Renal pelvis (tissue), 12 donors: ENCODE measurements at places on chromosomes 5 and 9.

DNA sequence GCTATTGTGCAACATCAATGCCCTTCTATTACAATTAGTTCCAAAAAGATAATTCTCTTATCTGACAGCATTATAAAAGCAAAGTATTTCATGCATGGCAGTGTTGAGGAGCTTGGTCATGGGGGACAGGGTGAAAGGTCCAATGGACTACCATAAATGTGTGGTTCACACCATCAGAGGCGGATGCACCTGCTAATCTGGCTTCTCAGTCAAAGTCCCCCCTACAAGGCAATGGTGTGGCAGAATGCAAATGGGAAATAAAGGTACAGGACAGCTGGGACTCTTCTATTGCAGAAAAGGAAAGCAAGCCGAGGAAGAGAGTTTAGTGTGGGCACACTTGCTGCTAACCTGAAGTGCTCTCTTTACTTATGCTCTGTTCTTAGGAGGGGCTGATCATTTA, 369.1 kb downstream of the NDUFS4 start:
- DNase-seq, result no peak

- no peak for DNase-seq
Observed at GRCh38 chr5:171137768-171138525, 171.1 kb upstream of the TLX3 start.

DNA sequence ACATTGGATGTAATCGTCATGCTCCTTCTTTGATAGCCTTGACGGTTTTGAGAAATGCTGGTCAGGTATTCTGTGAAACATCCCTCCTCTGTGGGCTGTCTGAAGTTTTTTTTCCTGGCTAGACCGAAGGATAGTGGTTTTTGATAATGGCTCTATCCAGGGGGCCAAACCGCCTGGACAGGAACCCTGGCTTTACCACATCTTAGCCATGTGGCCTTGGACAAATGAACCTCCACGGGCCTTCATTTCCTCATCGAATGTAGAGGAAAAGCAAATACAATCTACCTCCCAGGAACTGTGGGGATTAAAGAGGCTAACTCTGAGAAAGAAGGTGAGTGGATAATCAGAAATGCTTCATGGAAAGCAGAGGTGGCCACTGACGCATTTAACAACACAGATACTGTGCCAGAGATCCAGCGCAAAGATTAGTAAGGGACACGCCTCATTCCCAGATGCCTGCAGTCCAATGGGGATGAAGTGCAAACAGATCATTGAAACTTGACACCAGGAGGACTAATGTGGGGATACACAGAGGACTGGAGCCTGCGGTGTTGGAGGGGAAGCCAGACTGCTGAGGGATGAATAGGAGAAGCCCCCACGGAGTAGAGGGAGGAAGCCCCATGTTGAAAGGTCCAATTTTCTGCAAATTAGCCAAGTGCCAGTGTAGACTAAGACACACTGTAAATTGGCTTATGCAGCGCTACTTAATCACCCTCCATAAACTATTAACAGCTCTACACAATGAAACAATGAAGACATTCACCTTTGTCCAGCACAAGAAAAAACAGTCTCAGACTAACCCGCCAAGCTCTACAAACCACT, 41.6 kb downstream of the MYO10 start:
- peak; percentile 61 for DNase-seq

DNA sequence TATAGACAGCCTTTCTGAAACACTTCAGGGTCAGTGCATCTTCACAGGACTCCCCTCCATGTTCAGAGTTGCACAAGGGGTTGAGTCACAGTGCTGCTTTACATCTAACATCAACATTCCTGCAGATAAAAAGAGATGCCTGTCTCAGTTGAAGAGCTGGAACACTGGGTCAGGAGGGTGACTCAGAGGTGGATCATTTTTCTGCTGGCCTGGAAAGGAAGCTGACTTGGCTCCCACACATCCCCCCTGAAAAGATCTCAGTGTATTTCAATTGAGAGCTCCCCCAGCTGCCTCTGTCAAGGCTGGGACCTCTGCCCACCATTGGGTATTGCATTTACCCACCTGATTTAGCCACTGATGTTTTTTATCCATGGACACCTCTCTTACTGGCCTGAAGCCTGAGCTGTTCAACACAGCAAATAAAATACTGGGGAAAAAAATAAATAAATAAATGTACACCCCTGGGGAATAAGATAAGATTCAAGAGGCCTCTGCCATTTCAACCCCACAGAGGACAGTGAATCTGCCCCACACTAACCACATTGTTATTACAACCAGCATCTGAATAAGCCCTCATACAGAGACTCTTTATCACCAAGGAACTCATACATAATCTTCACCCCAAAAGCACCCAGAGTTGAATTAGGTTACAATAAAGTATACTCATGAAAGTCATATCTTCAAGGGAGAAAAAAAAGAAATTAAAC, 716.4 kb downstream of the SEMA5A start:
- peak; percentile 57 for DNase-seq

- no peak for DNase-seq
Observed at GRCh38 chr5:149383399-149383798, 4.3 kb upstream of the IL17B start.
